ENCODE measurements at places on chromosomes 5 and 9. TPM values are rescaled to one million over a fixed set of nuclear protein-coding genes. Genes with fewer than 3 reads are reported as not detected.

DNA sequence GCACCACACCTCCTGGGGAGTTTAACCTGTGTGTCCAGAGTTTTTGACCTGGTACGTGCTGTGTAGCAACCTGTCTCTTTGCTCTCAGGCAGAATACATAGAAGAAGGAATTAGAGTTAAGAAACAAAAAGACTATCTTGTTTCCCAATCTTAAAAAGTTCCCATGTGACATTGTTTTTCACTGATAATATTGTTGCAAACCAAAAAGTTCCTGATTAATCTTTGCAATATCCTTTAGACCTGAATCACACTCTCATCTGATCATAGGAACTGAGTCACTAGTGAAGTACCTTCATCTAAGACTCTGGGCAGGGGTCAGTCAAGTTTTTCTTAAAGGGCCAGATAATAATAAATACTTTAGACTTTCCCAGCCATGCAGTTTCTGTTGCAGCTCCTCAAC lies 35.1 kb downstream of the BASP1 start:
- H3K36me3 ChIP-seq: no peaks in the 10 kb centered on the region
- no peak for DNase-seq
- H3K4me3 ChIP-seq: no peak overlapping the region
- peaks cover 2% of the 10 kb centered on the region for H3K4me1 ChIP-seq

GRCh38 chr9:130311408-130312140 lies 46.0 kb downstream of the HMCN2 start:
- H3K4me3 ChIP-seq: no peak overlapping the region
- H3K4me1 ChIP-seq: peaks cover 4% of the 10 kb centered on the region
- peaks cover 10% of the 10 kb centered on the region for H3K36me3 ChIP-seq
- H3K27ac ChIP-seq: no peak overlapping the region
- no peak for DNase-seq
- peaks cover 4% of the 10 kb centered on the region for H3K27me3 ChIP-seq

DNA sequence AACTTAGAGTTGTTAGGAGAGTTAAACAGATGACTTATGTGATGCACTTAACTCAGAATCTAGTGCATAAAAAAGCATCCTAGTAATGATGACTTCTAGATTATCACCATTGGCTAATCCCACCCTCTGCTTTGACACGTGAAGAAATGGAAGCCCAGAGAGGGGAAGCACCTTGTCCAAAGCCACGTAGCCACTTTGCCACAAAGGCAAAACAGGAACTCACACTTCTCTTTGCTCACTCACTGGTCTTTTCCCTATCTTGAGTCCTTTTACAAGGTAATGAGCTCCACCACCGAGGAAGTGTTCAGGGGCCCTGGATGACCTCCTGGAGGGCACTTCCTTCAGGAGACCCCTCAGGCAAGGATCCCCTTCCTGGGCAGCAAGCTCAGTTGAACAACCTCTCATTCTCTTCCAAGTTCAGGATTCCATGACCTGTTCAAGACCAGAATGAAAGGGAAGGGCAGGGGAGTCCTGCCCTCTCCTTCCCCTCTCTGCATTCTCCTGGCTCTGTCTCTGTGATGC lies 89.7 kb downstream of the HRH2 start:
- DNase-seq: no peak
- peaks cover 6% of the 10 kb centered on the region for H3K27me3 ChIP-seq
- H3K4me1 ChIP-seq: no peaks in the 10 kb centered on the region
- H3K36me3 ChIP-seq: no peaks in the 10 kb centered on the region
- no peak overlapping the region for H3K27ac ChIP-seq
- no peak overlapping the region for H3K4me3 ChIP-seq

DNA sequence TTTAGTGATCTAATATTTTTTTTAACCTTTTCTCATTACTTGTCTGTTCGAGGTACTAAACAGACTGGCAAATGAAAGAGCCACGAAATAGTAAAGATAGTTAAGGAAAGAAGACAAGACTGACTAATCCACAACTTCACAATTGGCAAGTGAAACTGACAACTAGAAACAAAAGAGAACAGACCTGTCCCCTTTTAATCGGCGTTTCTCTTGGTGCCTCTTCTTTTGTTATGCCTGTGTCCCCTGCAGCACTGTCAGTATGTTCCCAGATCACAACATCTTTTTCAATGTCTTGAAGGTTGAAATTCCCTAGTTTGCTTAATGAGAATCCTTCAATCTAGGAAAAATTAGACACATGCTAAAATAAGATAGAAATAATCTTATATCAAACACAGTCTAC lies 26.1 kb downstream of the TUT7 start:
- H3K36me3 ChIP-seq: peaks cover 25% of the 10 kb centered on the region
- no peak overlapping the region for H3K4me3 ChIP-seq
- H3K27me3 ChIP-seq: no peaks in the 10 kb centered on the region
- no peak for DNase-seq

Gene GABRA6
- total RNA-seq: not detected

All from endothelial cell (in vitro differentiated cells).